ENCODE measurements at places on chromosomes 1 and 21.

DNA sequence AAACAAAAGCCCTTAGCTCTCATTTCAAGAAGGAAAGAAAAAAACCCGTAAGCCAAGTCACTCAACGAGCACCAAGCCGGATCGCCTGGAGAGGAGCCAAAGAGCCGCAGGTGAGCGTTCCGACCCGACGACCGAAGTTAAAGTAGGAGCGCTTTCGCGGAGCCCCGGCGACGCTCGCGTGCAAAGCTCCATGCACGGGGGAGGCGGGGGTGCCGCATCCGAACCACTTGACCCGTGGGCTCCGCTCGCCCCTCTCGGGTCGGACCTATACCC lies 382 bp downstream of the GPBP1L1 start:
- DNase-seq, result peak; percentile 86

- no peak for DNase-seq
These were observed 64.2 kb downstream of the FCRL5 start for GRCh38 chr1:157488156-157488555.

DNA sequence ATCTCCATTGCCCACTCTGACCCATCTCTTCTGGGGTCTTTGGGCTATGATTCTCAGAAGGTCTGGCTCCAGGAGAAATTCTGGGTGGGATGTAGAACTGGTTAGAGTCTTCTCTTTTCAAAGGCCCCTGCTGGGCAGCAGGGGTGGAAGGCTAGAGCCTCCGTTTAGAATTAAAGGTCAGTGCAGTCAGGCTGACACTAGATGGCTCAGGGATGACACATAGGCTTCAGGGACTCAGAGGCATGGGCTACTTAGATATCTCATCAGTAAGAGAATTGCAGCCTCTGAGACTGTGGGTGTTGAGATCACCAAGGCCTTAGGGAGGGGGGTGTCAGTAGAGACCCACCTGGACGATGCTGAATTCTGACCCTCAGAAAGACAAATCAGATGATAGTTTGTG lies 12.6 kb upstream of the PPM1J start:
- no peak for DNase-seq

DNA sequence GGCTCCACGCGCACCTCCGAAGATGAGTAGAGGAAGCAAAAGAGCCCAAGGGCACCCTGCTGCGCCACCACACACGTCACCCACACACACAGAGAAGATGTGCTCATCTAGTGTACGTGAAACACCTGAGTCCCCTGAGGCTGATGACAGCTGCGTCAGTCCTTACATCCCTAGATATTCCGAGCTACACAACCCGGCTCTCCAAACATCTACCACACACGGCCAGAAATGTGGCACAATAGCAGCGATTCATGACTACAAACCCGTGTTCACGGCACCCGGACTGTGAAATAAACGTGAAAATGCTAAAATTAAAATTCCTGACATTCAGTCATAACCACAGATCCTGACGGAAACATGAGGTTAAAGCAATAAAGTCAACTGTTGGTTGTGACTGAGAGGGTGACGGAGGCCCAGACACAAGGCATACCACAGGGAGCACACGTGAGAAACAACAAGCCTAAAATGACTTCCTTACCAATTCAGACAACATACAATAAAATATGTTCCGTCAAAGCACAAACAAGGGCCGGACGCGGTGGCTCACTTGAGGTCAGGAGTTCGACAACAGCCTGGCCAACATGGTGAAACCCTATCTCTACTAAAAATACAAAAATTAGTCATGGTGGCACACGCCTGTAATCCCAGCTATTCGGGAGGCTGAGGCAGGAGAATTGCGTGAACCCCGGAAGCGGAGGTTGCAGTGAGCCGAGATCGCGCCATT lies 7.3 kb downstream of the SSU72 start:
- DNase-seq, result no peak

DNA sequence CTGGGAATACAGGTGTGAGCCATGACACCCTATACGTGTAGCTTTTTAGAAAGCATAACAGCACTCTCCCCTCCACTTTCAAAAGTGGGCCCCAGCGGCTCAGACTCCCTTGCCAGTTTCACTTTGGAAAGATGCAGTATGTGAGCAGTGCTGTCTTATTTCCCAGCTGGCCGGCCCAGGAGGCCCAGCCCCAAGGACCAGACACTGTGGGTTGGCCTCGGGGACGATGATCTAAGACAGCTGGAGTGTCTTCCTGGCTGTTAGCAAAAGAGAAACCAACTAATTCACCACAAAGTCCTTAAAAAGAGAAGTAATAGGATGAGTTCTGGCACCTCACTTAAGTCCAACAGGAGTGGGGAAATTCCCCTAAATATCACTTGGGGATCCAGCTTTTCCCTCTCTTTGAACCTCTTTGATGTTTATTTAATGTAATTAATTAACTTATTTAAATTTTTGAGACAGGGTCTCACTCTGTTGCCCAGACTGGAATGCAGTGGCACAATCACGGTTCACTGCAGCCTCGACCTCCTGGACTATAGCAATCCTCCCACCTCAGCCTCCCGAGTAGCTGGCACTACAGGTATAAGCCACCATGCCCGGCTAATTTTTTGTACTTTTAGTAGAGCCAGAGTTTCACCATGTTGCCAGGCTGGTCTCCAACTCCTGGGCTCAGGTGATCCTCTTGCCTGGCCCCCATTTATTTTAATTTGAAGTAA lies 17.6 kb upstream of the CLIC4 start:
- DNase-seq, result no peak

GRCh38 chr1:103142461-103142860 lies 34.1 kb upstream of the COL11A1 start:
- no peak for DNase-seq

- DNase-seq, result no peak
These were observed 44.4 kb upstream of the SRP9 start for GRCh38 chr1:225733254-225733653.

GRCh38 chr1:89929467-89930063 lies 65.3 kb upstream of the ZNF326 start:
- no peak for DNase-seq

- DNase-seq, result peak; percentile 64
These were observed 424.4 kb upstream of the NFIA start for GRCh38 chr1:60657926-60658325.

DNA sequence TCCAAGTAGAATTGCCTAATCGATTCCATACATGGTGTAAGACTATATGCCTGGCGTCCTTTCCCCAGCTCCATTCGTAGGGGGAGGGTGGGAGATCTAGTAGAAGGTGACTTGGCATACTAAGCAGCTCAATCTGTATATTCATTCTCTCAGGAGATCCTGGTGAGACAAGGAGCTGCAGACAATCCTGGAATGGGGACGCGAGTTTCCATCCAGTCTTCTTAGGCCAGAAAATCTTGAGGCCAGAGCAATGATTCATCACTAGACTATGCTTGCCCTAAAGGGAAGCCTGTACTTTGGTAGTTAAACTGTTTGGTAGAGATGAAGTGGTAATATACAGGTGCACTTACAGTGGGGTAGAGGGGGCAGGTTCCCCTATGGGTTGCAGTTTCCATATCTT lies 468.7 kb downstream of the ADGRL2 start:
- no peak for DNase-seq

DNA sequence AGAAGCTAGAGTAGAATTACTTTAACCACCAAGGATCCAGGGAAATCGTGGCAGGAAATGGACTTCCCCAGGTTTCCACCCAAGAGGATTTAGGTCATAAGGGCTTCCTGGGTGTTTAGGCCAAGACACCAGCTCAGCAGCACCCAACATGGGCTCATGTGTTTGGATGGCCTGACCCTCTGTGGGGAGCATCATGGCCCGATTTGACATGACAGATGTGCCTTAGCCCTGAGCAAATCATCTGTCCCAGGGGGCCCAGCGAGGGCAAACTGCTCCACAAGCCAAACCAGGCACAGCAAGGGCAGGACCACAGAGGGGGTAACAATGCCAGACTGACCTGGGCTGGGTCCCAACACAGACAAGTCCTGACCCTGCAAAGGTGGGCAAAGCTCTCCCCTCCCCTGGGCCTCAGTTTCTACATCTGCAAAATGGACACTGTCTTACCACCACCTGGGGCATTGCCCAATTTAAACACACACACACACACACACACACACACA lies 232.8 kb downstream of the MATN1 start:
- no peak for DNase-seq

DNA sequence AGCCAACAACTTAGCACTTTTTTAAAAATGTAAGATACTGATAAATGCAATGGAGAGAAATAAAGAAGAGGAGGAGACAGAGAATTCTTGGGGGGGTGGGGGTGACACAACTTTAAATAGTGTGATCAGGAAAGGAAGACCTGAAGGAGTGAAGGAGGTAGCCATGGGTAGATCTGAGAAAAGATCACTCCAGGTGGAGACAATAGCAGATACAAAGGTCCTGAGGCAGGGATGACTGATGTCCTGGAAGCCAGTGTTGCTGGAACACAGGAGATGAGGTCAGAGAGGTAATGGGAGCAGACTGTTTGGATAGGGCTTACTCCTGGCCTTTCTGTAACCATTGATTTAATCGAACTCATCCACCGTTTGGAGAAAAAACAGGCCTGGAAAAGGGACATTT lies 24.6 kb upstream of the TRABD2B start:
- peak; percentile 33 for DNase-seq

GRCh38 chr1:243910607-243911006 lies 60.6 kb upstream of the AKT3 start:
- no peak for DNase-seq

DNA sequence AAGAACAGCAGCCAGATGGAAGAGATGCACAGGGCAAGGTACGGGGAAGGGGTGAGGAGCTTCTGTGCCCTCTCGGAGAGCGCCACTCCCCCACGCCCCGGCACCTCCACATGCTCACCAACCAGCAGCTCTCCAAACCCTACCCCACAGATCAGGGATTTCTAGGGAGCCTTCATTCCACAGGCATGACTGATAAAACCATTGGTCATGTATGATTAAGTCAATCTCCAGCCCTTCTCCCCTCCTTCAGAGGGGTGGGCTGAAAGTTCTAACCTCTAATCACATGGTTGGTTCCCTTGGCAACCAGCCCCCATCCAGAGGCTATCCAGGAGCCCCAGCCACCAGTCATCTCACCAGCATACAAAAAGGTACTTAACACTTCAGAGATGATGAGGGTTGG lies 144.7 kb downstream of the TGFBR3 start:
- DNase-seq, result no peak

- DNase-seq, result no peak
These were observed 217.6 kb upstream of the SAMSN1 start for GRCh38 chr21:14763695-14764064.

DNA sequence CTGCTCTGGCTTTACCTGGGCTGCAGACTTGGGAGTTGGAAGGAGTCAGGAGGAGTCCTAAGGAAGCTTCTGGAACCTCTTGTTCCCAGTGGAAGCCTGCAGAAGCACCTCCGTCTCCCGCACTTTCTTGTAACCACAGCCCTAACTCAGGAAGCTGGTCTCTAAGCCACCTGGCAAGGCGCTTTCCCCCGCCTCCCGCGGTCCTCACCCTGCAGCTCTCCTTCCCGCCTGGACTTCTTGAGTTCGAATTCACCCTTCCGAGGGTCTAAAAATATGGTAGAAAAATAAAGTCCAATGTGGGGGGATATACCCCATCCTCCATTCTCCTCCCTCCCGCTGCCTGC lies 15.1 kb downstream of the PAX7 start:
- DNase-seq, result no peak

DNA sequence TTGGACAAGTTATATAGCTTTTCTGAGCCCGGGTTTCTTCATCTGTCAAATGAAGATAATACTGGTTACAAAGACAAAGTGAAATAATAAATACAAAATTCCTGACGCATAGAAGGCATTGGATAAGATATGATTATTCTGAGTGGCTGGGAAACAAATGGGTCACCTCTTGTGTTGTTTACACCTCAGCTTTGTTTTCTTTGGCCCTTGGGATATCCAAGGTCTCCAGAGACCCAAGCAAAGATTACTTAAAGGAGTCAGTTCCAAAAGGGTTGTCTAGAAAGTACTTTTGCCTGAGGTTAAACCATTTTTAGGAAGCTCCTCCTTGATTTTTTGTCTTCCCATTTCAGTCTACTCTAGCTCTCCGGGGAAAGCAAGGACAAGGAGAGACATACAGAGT lies 9.7 kb downstream of the KHDRBS1 start:
- DNase-seq, result no peak

- no peak for DNase-seq
These were observed 50.5 kb downstream of the ATG4C start for GRCh38 chr1:62834400-62834961.

DNA sequence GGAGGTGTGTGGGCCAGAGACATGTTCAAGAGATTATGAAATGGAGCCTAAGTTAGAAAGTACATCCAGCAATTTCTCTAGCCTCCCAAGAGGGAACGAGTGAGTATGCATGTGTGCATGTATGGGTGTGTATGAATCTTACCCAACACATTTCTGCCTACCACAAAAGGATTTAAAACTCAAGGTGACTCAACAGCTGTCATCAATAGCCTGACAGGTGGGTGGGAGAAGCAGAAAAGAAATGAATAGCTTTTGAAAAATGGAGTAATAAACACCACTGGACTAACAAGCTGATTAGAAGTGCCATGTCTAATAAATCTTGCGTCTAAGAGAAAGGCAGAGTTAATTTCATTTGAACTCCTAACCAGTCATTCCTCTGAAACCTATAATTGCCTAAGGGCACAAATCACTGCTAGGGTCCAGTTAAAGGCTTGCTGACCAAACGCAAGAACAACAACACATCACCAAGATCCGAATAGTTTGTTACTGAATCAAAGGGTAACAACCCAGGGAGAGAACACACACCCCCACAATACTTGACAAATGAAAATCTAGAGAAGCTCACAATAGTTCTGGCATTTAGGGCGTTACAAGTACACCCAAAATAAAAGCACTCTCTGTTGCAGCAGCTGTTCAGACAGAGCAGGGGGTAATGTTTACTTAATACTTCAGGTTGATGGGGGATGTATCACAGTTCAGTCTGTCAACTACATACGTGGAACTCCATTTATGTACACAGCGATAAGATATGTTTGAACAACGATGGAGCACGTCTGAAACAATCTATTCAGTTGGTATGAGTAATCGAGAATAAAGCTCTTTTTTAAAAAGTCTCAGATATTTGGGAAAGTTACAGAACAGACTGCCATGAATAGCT lies 1.4 kb downstream of the KIAA0319L start:
- DNase-seq, result peak; percentile 94
